ENCODE measurements at places on chromosomes 3 and 15.

DNA sequence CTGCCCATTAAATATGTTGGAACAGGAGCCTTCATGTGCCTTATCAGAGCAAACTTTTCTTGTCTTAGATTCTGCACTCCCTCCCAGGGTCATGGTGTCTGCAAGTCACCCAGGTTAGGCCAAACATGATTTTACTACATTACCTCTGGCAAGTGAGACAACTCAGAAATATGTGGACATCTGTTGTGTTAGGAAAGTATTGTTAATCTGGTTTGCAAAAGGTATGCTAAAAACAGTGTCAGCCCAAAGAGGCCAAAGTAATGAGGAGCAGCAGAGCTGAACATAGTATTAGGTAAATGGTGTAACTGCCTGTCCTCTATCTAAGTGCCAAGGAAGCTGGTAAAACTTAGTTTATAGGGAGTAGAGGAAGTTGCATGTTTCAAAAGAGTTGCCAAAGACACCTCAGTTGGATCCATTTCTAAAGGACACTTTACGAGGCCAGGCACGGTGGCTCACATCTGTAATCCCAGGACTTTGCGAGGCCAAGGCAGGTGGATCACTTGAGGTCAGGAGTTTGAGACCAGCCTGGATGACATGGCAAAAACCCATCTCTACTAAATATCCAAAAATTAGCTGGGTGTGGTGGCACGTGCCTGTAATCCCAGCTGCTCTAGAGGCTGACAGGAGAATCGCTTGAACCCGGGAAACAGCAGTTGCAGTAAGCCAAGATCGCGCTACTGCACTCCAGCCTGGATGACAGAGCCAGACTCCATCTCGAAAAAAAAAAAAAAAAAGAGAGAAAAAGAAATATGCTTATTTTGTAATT lies 22.5 kb upstream of the PPIB start:
- DNase-seq = no peak

- DNase-seq = no peak
Observed at GRCh38 chr3:127961124-127961523, 46.1 kb downstream of the KBTBD12 start.

GRCh38 chr15:90851940-90852339 lies 16.4 kb upstream of the FURIN start:
- no peak for DNase-seq

DNA sequence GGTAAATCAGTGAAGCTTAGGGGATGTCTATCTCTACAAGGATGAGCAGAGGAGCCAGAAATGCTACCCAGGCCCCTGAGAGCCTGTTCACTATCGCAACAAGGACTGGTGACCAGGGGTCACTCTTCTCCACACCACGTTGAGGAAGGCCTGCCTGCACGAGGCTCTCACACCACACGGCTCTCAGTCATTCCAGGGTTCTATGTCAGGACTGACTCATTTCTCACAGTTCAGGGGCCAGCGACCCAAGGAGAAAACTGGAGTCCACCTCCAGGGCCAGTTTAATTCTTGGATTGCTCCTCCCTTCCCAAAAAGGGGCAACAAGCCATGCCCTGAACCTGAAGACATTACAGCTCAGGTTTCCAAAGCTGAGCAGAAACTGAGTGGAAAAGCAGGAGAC lies 33.9 kb downstream of the ANP32A start:
- no peak for DNase-seq

- DNase-seq = no peak
Observed at GRCh38 chr3:152213203-152213602, 55.5 kb upstream of the MBNL1 start.

- no peak for DNase-seq
Observed at GRCh38 chr3:57009367-57009766, 51.1 kb upstream of the SPATA12 start.

DNA sequence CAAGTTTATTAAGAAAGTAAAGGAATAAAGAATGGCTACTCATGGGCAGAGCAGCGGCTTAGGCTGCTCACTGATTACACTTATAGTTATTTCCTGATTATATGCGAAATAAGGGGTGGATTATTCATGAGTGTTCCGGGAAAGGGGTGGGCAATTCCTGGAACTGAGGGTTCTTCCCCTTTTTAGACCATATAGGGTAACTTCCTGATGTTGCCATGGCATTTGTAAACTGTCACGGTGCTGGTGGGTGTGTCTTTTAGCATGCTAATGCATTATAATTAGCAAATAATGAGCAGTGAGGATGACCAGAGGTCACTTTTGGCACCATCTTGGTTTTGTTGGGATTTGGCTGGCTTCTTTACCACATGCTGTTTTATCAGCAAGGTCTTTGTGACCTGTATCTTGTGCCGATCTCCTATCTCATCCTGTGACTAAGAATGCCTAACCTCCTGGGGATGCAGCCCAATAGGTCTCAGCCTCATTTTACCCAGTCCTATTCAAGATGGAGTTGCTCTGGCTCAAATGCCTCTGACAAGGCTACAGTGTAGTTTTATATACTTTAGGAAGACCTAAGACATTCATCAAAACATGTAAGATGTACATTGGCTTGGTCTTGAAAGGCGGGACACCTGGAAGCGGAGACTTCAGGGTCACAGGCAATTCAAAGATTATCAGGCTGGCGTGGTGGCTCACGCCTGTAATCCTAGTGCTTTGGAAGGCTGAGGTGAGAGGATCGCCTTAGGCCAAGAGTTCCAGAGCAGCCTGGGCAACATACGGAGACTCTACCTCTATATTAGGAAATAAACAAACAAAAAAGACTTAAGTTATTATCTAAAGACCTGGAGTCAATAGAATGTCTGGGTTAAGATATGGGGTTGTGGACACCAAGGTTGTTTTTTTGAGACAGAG lies 3.2 kb upstream of the BLOC1S6 start:
- DNase-seq = no peak

GRCh38 chr15:52808441-52808840 lies 18.3 kb upstream of the ONECUT1 start:
- DNase-seq = no peak

DNA sequence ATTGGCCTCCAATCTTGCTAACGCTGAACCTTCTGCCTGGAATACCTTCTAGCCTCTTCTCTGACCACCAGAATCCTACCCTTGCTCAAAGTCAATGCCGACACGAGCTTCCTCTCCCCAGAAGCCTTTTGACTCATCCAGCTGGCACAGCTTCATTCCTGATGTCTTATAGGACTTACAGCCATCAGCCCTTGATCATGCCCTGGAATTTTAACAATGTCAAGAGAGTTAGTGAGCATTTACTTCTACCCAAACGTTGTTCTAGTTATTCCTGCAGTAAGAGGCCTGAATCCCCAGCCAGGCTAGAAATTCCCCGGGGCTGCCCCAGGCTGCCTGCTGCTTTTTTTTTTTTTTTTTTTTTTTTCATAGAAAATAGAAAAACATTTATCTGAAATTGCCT lies 3.9 kb downstream of the CYP1A2 start:
- DNase-seq = no peak

DNA sequence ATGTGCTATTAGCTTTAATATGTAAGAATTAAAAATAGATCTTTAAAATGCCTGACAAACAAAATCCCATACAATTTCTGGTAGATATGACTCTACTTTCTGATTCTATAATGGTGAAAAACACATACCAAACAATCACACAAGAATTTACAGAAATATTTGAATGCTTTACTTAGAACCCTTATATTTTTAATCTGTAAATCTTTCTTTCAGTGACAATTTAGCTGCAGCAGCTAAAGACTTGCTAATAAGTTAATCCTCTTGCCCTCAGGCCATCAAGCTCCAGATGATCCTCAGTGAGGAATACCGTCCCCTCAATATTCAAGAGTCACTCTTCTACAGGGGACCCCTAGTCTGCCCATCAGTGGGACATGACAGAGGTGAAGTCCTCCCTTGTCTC lies 55.6 kb downstream of the C3orf80 start:
- DNase-seq = peak; percentile 44

- DNase-seq = no peak
Observed at GRCh38 chr3:48280881-48281280, 40.0 kb downstream of the ZNF589 start.

- DNase-seq = no peak
Observed at GRCh38 chr3:103991461-103992115, 1375.1 kb upstream of the ALCAM start.

- DNase-seq = peak; percentile 42
Observed at GRCh38 chr15:64096668-64097384, 1.0 kb downstream of the SNX1 start.

- no peak for DNase-seq
Observed at GRCh38 chr15:64026591-64026990, 19.7 kb downstream of the DAPK2 start.

GRCh38 chr15:42331235-42331634 lies 28.1 kb upstream of the CAPN3 start:
- no peak for DNase-seq

GRCh38 chr3:52341123-52341522 lies 25.0 kb downstream of the DNAH1 start:
- no peak for DNase-seq

DNA sequence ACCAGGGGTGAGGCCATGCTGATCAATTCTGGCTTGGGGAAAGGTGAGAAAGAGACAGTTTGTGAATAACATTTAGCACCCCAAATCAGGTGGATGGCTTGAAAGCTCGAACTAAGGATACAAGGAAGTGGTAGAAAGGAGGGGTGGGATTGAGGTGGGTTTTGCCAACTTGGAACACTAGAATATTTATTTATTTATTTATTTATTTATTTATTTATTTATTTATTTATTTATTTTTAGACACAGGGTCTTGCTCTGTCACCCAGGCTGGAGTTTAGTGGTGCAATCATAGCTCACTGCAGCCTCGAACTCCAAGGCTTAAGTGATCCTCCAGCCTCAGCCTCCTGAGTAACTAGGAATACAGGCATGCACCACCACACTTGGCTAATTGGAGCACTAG lies 31.0 kb upstream of the THSD4 start:
- DNase-seq = no peak

DNA sequence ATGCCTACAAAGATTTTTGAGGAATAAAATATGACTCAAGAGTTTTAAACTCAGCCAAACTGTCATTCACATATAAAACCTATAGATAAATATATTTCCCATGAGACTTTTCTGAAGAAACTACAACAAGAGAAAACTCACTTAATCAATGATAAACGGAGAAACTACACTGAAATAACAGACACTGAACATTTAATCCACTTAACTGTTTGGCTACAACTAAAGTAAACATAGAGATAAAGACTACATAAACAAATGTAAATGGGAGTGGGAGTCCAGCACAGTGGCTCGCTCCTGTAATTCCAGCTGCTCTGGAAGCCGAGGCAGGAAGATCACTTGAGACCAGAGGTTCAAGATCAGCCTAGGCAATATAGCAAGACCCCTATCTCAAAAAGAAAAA lies 79.2 kb downstream of the MEX3B start:
- DNase-seq = no peak

GRCh38 chr3:105542282-105543019 lies 175.7 kb downstream of the ALCAM start:
- no peak for DNase-seq

- DNase-seq = no peak
Observed at GRCh38 chr15:86337071-86337470, 257.4 kb downstream of the AGBL1 start.

DNA sequence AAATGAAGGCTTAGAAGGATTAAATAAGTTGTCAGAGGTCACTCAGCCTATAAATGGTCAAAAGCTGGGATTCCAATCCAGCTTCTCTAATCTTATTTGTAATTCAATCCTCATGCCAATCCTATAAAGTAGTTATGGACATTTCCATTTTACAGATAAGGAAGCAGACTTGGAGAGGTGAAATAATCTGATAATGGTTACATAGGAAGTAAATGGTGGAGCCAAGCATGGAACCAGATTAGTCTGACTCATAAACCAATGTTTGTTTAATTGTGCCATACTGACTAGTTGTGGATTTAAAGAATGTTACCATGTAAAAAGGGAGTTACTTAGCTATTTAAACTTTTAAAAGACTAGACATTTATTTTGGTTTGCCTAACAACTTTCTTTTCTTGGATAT lies 59.7 kb downstream of the KCNAB1 start:
- no peak for DNase-seq

DNA sequence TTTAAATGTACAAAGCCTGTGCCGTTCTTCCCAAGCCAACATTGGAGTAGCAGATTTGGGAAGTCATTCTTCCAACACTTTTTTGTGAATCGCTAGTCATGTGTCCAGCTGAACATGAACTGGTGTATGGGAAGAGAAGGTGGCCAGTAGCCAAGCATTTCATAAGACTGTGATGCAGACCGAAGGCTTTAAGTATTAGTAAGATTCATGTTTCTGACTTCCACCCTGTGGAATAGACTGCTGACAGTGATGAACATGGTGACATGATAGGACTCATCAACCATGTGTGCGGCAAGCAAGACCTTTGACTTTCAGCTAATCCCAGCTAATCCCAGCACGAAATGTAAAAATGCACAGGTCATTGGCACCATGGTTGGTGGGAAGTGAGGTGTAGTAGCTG lies 48.3 kb upstream of the THSD4 start:
- no peak for DNase-seq

DNA sequence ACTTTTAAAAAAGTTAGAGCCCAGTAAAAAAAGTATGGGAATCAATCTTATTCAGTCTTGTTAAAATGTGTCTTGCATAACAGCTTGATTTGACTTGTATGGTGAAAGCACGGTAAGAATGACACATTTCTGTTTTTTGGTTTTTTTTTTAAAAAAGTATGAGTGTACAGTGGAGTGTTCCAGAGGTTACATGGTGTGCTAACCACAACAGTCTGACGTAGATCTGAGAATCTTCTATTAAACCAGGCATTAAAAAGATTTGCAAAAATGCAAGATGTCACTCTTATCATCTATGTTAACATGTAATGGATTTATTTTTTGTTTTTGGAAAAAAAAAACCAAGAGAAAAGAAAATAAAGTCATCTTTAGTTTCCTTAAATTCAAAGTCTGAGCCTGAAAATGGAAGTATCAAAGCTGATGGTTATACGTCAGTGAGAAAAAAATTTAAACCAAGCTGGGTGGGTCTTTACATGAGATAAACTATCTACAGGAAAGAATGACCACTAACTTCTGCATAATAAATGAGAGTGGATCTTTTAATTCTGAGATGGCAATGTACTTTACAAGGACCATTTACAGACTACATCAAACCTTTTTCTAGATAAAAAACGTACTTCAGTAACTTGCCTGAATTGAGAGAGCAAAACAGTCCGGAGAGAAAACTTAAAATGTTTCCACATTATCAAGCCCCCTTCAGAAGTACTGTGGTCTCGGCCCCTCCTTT lies 1.6 kb downstream of the GABPB1 start:
- no peak for DNase-seq

GRCh38 chr15:45489690-45490238 lies 32.8 kb downstream of the SLC30A4 start:
- no peak for DNase-seq

- peak; percentile 31 for DNase-seq
Observed at GRCh38 chr3:53255423-53255774, 423 bp downstream of the TKT start.

- DNase-seq = no peak
Observed at GRCh38 chr15:59039225-59039624, 51.8 kb downstream of the RNF111 start.

GRCh38 chr3:120797857-120798256 lies 55.3 kb downstream of the GTF2E1 start:
- peak; percentile 44 for DNase-seq
